H54 (cell line): ENCODE measurements at places on chromosomes 3 and 15.

DNA sequence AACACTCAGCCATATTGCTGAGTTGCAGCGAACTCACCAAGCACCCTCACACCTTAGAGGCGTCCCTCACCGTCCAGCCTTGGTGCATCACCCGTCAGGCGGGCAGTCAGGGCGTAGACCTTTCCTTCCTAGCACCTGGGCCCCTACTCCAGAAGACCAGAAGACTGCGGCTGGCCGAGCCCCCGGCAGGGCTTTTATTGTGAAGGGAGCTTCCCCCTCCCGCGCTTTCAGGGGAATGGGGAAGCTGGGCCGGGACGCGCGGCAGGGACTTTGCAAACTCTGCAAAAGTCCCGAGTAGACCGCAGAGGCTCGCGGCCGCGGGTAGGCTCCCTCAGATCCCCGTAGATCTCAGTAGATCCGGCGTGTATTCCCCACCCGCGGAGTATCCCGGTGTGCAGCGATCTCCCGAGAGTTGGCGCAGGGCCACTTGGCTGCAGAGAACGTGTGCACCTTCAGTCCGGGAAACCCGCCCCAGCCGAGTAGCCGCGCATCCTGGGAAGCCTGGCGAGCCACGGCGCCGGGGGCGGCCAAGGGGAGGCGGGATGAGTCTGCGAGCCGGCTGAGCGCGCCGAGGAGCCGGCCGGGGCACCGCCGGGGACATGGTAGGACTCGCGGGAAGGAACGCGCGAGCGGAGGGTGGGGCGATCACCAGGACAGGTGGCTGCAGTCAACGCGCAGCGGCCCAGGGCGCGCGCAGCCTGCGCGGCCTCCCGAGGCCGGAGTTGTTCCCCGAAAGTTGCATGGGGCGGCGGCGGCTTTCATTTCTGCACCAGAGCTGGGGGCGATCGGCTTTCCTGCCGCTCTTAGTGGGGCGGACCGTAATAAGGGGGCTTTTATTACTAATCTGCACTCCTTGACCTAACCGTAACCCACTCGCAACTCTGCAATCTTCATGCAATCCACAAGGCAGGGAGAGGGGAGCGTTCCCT, at the start of gene GASK1A:
Gene GASK1A, plus strand, starts transcription at position 268 of the 929 bp plus-strand sequence. Its CDS starts 332 bp downstream, at position 600.
- DNase-seq = no peak

- DNase-seq = no peak
These were observed 156.1 kb downstream of the TBL1XR1 start for GRCh38 chr3:177041021-177041729.

- no peak for DNase-seq
These were observed 191.6 kb upstream of the TOPAZ1 start for GRCh38 chr3:44050101-44050500.

GRCh38 chr3:161925749-161926360, 429.2 kb downstream of the OTOL1 start:
- DNase-seq = no peak

DNA sequence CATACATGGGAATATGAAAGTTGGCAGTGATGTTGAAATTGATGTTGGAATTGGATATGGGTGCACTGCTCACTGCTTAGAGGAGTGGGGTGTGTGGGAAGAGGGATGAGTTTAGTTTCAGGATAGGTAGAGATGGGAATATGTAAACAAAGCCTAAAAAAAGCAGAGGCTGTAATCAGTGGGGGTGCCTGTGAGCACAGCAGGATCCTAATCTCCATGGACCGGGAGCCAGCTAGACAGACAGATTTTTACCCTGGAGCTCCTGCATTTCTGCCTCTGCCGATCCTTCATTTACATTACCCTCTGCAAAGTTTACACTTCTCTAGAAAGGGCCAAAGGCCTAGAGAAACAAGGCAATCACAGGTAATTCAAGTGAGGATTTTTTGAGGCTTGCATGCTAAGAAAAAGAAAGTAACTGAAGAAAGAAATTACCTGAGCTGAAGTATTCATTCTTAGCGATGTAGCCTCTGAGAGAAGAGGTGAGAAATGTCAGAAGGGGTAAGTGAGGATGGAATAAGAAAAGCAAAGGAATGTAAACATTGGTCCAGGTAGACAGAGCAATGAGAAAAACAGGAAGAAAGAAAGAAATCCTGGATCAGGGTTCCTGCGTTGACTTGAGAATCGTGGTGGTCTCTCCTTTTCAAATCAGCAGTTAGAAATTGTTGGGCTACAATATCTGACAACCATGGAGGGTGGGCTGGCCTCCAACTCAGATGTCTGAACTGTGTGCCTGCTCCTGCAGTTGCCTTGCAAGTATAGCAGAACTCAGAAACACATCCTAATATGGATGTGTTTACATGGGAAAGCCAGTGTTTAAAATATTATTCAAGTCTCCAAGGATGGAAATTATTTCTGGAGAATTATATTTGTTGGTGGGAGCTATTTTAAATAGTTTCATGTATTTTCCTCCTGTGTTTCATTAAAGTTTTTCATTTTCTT, 79.8 kb downstream of the CRTC3 start:
- no peak for DNase-seq

- no peak for DNase-seq
These were observed 108.2 kb downstream of the THSD4 start for GRCh38 chr15:71223516-71223915.

DNA sequence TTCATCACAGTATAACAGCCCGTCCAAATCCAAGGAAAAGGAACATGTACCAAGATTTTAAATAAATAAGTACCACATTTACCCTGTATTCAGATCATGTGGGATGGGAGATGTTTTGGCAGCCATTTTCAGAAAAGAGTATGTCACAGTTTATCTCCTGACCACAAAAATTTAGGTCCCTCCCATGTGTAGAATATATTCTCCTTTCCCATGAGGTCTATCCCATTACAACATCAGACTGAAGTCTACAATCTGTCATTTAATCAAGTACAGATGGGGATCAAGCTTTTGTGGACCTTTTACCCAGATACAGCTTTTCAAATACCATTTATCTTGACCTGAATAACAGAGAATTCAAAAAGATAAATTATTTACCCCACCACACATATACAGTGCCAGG, 444.5 kb downstream of the PLOD2 start:
- DNase-seq = no peak

DNA sequence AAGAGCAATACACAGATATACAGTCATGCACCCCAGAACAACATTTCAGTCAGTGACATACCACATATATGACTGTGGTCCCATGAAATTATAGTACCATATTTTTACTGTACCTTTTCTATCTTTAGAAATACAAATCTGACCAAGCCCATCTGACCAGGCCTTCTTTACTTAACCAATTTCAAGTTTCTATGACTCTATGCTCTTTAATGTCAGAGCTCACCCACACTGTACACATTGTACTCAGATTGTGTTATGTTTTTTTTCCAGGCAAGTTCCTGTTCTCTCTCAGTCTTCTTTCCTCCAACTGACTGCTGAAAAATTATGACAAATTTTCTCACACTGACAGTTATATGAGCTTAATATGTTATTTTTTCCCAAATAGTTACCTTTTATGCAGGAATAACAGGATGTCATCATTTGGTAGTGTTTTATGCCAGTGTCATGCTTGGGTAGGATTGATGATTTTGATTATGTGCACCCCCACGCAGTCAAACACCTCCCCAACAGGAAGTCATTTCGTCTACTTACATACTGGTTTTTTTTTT, 8.0 kb upstream of the CBLB start:
- DNase-seq = no peak

DNA sequence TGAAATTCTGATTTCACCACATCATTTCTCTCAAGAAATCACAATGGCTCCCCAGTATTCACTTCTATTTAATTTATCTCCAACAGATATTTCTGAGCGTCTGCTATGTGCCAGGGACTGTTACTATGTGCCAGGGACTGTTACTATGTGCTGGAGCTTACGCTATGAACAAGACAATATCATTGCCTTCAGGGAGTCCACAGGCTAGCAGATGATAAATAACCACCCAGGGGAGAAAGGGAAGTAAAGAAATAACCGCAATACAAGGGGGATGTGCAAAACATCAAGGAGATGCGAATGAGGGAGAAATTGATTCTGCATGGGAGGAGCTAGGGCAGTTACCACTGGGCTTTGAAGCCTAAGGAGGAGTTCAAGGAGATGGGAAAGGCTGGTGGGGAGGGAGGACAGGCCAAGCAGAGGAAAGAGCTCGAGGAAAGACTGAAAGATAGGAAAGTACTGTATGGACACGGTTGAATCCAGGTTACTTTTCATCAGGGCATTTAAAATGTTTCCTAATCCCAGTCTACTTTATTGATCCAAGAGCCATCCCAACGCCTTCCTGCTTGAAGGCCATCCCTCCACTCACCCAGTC, 2.5 kb downstream of the THSD4 start:
- no peak for DNase-seq

DNA sequence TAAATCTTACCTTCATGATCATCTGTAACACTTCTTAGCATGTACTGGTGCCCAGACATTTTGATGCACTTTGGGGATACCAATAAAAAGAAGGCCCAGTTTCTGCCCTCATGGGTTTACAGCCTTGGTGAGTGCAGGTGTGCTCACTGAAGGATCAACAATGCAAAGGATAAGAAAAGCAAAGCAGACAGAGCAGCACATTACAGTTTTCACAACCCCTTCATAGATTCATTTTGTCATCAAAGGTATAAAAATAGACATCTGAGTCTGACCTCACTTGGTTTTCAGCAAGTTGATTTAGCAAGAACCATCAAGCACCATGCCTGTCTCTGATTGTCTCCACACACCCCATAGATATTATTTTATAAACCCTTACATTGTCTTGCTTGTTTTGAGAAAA, 77.6 kb downstream of the BFSP2 start:
- no peak for DNase-seq

DNA sequence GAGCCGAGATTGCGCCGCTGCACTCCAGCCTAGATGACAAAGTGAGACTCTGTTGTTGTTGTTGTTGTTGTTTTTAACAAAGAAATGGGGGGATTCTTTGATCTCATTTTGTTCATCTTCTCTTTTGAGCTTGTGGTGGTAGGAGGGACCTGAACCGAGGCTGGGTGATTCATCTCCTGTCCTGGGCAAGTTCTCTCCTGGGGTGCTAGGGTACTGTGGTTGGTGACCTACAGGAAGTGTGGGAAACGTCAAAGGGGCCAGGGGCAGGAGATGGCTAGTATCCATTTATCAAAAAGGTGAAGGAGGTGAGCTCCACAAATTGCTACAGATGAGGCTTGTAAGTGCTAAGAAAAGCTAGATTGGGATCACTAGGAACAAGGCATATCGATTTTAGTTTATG, 14.3 kb downstream of the PPCDC start:
- no peak for DNase-seq

- DNase-seq = no peak
These were observed 6.6 kb upstream of the ICE2 start for GRCh38 chr15:60485365-60486055.

DNA sequence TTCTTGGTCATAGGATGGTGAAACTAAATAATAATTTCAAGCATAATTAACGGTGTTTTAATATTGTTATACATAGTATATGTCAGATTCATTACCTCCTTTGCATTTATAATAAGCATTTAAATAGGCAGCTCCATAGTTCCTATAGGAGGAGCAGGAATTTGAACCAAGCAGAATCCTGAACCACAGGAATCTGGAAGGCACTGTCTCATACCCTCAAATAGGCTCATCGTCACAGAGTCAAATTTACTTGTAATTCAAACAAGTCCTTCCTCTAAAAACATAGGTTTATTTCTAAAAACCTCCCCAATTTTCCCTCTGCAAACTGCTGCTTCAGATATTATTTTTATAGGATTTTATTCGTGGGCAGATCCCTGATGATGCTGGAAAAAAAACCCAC, 376.3 kb upstream of the ARHGEF26 start:
- DNase-seq = no peak

DNA sequence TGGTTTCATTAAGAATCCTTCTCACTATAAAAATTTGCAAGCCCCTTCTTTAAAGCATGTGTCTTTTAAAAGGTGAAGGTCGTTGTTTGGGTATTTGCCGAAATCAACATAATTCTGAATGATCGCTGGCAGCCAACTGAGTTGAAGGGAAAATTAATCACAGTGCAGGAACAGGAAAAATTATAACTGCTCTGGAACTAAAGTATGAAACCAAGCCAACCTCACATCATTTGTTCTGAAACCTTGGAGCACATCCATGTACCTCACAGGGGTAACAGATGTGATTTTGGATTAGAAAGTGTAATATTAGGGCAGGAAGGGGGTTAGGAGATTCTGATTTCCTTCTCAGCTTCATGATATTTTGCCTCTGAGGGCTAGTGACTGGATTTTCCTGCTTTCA, 52.2 kb upstream of the PTX3 start:
- no peak for DNase-seq

DNA sequence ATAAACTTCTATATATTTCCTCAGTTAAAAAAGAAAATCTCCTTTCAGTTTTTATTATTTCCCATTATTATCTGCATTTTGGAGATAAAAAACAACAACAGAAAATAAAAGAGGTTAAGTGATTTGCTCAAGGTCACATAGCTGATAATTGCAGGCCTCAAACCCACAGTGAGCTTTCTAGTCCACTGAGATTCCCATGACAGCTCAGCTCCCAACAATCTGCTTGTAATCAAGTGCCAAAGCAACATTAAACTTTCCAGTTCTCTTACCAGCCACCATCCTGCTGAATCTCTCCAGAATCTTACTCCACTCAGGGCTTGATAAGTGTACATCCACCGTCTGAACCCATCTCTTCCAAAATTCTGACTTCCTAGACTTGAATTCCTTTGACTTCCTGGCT, 318.2 kb upstream of the SEMA6D start:
- DNase-seq = no peak

- DNase-seq = no peak
These were observed 50.0 kb upstream of the PSMD6 start for GRCh38 chr3:64073158-64073761.

DNA sequence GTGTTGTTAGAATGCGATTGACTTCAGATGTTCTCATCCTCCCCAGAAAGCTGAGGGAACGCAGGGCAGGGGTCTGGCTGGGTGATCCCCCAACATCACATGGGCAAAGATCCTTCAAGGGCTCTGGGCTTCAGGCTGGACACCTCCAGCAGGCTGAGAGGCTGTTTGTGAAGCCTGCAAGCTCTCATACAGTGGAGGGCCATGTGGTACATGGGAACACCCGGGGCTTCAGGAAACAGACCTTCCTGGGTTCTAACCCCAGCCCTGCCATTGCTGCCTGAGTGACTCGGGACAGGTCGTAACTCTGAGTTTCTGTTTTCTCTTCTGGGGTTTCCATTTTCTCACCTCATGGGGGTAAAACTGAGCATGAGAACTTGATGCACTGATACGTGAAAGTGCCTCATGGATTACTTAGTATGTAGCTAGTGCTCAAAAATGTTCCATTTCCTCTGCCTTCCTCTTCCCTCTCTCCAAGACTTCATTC, 81.2 kb downstream of the TLE3 start:
- no peak for DNase-seq

GRCh38 chr3:37538747-37539146, 322.9 kb upstream of the CTDSPL start:
- DNase-seq = no peak

GRCh38 chr15:40034186-40034946, 4.6 kb downstream of the SRP14 start:
- no peak for DNase-seq
